Renal cortical epithelial cell (primary cell): ENCODE measurements at places on chromosomes 11 and 22.

- no peak for DNase-seq
These were observed 86.5 kb upstream of the B3GAT1 start for GRCh38 chr11:134498326-134499139.

DNA sequence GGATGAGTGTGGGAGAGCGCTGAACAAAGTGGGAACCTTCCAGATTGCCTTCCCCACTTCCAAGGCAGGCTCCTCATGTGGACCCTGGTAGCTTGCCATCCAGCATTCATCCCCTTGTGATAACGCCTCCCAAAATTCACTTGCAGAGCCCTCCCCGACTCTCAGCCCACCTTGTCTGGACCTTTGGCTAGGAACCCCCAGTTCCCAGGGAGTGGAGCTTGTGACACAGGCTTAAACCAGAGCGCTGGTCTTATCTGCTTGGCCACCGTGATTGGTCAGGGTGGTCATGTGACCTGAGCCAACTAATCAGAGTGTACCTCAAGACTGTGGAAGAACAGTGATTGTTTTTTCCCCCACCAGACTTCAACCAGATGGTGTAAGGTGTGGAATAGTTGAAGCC is 9.6 kb upstream of the SLC35C1 start:
- DNase-seq = no peak

DNA sequence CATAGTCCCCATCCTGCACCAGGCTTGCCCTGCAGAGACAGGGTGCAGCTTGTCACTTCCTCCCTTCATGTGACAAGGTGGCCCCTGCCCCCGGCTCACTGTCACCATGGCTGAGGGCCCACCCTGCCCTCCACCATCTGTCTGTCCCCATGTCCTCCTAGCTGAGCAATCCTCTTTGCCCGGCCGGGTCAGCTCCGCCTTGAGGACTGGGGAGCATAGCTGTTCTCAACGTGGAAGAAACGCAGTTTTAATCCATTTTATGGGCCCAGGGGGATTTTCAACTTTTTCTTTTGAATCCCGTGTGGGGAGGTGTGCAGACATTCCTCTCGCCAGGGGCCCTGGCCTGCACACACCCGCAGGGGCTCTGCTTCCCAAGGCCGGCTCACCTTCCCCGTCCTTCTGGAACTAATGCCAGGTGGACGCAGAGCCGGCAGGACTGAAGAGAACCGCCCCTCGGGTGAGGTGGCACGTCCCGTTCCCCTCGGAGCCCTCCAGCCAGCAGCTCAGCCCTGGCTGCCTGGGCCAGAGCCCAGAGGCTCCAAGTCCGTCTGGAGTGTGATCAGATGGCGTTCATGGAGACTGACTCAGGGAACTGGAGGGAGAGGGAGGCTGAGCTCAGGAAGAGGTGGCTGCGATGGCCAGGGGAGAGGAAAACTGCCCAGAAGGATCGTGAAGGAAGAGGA is 1108.7 kb downstream of the BRD1 start:
- no peak for DNase-seq

DNA sequence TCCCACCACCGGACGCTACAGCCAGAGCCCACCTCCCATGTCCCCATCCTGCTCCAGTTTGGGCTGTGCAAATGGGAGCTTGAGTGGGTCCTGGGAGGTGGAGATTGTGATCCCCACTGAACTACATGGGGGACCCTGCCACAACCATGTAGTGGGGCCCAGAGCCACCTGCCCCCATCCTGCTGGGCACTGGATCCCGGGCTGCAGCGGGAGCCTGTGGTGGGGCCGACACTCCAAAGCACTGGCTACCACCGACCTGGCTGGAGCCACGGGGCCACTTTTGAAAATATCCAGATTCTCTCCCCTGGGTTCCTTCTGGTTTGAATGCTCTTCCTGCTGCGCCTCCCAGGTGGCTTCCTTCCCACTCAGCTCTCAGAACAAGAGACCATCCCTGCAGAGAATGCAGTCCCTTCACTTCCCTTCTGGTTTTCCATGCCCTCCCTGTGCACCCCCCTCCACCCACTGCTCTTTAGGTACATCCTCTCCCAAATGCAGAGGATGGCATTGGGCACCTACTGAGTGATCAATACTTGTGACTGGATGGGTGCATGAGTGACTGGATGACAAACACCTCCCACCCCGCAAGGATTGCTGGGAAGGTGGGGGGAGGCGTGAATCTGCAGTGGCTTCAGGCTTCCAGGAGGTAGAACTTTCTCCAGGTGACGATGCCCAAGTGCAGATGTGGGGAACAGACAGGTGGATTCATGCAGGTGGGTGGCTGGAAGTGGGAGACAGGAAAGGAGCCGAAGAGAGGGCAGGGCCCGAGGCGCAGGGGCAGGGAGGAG is 846 bp upstream of the UNC93B1 start:
- no peak for DNase-seq

DNA sequence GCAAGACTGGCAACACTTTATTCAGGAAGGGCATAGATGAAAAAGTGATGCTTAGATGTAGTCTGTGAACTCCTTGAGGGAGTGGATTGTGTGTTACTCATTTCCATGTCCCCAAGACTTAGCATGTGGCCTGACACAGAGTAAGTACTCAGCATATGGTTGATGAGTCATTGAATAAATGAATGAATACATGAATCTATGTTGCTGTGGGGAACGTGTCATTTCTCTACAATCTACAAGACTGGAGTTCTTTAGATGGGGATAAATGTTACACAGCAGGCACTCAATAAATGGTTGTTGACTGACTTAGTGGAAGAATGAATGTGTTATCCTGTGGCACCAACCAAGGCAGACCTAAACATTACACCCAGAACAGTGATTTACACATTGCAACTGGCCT is 17.9 kb downstream of the BPIFC start:
- peak; percentile 9 for DNase-seq

GRCh38 chr11:2517386-2518064 is 72.7 kb downstream of the KCNQ1 start:
- no peak for DNase-seq

- DNase-seq = no peak
These were observed 26.8 kb upstream of the TSKU start for GRCh38 chr11:76756341-76756741.

DNA sequence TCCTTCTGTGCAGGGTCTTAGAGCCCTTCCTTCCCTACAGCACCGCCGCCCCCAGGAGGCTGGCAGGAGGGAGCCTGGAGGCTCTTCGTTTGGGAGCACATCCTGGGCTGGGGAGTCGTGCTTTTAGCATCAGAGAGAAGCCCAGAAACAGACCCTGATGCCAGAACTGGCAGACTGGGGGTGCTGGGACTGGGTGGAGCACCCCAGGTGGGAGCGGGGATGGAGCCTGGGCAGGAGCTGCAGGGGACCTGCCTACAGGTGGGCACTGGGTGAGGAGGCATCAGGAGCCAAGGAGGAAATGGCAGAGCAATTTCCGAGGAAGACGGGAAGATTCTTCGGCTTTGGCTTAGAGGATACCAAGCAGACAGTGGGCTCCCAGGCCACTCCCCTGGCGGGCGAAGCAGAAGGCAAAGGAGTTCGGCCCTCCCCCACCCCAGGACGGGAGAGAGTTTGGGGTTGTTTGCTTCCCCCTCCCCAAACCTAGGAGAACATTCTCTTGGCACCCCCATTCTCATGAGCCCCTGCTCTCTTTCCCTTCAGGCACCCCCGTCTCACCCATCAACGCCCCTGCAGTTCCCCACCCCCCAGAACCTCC is 1.1 kb downstream of the SYT7 start:
- DNase-seq = no peak

GRCh38 chr11:59427068-59427382 is 812 bp upstream of the OR5A2 start:
- DNase-seq = no peak

DNA sequence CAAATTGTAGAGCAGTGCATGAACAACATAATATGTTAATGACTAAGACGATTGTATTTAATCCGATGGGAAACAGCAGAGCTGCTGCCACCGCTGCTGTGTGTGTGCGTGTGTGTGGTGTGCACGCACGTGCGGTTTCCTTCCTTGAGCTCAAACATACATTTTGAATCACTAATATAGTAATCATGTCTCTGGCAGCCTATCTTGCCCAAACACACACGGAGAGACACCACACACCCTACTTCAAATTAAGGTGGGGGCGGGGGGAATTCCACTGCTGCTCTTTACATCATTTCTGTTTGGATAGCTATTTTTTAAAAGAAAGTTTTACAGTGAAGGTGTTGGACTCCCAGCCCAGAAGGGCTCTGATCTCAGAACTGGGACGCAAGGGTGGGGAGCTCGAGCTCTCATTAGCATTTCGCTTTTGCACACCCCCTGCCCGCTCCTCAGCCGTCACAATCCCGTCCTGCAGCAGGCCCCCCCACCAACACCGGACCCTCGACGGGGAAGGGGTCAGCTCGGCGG is 651 bp upstream of the FAM83F start:
- DNase-seq = no peak

GRCh38 chr11:5004424-5005274 is 10.0 kb downstream of the OR51L1 start:
- DNase-seq = peak; percentile 58

DNA sequence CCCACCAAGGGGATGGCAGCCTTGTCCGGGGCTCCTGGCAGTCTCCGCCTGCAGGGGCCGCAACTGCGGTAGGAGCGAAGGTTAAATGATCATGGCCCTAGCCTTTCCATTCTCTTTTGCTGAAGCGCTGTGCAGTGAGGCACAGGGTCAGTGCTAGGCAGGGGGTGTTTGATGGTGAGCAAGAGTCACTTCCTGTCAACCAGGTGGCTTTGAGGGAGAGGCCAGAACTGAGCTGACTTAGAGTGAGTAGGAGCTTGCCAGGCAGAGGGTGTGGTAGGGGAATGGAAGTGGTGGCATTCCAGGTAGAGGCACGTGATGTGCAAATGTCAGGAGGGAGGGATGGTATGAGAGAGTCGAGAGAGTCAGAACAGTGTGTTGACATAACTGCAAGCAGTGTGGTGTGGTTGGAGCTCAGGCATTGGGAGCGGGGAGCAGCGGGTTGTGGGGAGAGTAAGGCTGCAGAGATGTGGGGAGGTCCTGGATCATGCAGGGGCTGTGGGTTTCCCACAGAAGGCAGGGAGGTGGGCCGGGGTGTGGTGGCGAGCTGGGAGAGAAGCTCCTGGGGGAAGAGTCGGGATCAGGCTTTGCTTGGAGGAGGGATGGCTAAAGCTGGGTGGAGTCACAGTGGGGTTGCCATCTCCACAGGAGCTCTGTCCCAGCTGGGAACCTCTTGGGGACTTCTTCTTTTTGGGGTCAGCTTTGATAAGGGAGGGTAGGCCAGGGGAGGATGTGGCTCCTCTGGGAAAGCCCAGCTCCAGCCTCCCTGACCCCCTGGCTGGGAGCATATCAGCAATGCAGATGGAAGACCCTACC is 33.3 kb downstream of the AMPD3 start:
- DNase-seq = peak; percentile 61

DNA sequence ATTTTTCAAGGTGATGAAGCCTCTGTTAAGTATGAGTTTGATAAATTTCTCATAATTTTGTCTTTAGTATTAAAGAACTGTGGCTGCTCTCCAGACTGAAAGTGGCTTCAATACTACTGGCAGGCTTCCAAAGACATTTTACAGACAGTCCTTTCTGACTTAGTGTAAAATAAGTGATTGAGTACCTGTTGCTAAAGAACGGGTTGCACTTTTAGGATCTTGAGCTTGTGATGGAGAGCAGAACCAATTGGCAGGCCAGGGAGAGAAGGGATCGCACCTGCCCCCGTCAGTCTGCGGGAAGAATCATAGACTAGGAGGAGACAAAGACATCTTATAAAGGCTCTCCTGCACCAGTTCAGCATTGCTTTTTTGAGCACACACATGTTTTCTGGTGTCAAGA is 4.4 kb downstream of the NCAM1 start:
- no peak for DNase-seq

DNA sequence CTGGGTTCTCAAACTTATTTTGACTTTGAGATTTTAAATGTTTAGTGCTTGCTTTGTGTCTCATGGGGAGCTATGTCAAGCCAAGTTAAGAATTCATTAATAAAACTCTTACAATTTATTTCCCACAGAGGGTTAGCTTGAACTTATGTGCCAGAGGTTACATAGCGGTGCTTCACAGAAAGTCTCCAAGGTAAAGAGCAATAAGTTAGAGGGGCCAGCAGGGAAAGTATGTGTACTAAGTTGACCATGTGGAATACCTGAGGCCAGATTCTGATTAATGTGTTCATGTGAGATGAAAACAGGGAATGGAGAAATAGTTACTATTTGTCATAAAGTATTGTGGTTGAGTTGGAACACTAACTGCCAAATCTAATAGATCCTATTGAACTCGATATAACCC is 149.3 kb downstream of the TMEM135 start:
- no peak for DNase-seq

DNA sequence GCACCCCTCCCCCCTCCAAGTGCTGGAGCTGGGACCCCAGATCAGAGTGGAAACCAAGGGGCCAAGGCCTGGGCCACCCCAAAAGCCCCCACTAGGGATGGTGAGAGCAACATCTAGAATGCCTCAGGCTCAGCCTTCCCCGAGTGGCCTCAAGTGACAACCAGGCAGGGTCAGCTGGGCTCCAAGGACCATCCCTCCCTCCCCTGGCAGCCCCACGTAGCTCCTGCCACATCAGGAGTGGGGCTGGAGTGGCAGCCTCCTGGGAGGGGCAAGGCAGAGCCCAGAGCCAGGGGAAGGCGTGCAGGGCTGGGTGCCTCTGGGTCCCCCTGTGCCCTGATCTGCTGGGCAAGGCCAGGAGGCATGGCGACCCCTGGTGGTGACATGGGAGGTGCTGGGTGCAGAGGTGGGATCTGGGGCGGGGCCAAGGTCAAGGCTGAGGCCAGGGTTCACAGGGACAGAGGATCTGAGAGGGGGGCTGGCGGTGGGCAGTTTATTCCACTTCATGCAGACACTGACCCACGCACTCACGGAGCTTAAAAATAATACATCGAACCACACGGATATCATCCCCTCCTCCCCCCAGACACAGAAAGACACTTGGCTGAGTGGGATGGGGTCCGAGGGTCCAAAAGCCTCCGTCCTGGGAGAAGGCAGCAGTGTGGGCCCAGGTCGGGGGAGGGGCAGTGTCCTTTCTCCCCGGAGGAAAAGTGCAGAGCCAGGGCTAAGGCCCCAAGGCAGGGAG is 15.8 kb upstream of the EHD1 start:
- DNase-seq = peak; percentile 41

DNA sequence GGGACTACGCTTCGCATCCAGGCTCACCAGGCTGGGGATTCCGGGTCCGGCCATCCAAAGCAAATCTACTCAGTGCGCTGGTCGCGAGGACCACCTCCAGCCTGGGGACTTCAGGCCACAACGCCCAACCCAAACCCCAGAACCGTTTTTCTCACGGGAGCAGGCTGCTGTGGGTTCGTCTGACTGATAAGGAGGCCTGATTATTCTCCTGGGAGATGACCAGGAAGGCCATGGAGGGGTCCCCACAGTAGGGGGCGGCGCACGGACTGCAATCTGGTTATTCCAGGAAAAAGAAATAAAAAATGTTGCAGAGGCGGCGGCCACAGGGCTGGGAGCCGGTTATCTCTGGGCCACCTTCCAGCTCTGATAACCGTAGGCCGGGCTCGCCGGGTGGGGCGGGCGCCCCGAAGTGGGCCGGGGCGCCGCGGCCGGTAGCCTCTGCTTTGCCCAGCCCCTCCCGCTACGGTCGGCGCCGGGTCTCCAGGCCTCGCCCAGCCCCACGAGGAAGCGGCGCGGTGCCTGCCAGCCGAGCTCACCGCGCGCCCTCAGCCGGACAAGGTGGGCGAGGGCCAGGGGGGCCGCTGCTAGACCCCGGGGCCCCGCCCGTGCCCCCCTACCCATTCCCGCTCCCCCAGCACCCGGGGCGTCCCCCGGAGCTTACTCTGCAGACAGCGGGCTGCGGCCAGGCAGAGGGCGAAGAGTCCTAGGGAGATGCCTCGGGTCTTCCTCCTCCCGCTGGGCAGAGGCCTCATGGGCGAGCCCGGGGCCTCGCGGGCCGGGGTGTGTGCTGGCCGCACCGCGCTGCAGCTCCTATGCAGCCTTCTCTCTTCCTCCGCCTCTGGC is 446 bp downstream of the VSTM5 start:
- DNase-seq = no peak
